Esophagus muscularis mucosa (tissue), 4 donors: ENCODE measurements at places on chromosomes 16 and 17.
A peak's percentile ranks its signal among the peaks of the same experiment; 100 is the strongest.

DNA sequence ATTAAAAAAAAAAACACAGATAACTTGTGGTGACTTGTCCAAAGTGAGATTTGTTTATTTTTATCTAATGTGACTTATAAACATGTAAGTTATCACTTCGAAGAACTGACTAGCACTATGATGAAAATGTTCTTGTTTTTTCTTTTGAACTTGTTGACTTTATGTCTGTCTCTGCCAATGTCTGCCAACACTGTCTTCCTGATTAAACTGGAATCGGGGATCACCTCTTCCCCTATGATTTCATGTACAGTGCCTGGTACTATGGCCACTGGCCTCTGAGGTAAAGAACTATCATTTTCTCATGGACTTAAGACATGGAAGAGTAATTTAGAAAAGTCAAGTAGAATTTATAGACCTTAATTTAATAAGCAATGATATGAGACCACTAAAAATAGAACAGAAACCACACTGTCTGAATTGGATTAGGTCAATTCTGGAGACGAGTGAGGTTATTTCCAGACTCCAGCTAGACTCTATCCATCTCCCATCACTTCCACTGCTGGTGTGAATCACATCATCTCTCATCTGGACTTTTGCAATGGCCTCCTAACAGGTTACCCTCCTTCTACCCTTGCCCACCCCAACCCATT is 8.9 kb downstream of the C17orf78 start:
- H3K4me3 ChIP-seq, result no peak overlapping the region
- H3K27me3 ChIP-seq, result no peaks in the 10 kb centered on the region
- no peaks in the 10 kb centered on the region for H3K4me1 ChIP-seq

DNA sequence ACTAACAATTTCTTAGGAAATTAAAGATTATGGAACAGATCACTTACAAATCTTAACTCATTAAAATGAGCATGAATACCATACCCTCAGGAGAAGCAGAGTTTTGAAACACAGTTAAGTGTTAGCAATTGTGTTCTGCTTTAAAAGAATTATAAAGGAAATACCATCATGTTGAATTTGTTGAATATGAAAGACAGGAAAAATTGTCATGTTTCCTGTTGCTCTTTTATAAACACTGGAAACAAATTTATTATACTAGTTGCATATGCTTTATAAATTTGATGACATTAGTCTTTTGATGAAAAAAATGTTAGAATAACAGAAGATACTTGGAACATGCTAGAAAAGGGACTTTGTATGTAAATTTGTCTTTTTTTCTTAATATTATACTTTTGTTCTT is 59.7 kb downstream of the VMP1 start:
- H3K4me1 ChIP-seq, result peaks cover 22% of the 10 kb centered on the region
- H3K27ac ChIP-seq, result peak overlapping the region; percentile 15
- no peaks in the 10 kb centered on the region for H3K27me3 ChIP-seq
- DNase-seq, result no peak

- H3K4me1 ChIP-seq, result no peaks in the 10 kb centered on the region
- H3K27me3 ChIP-seq, result peaks cover 3% of the 10 kb centered on the region
- no peak overlapping the region for H3K4me3 ChIP-seq
- H3K36me3 ChIP-seq, result no peaks in the 10 kb centered on the region
Measured at GRCh38 chr17:73420897-73421296, 109.1 kb upstream of the CDC42EP4 start.

DNA sequence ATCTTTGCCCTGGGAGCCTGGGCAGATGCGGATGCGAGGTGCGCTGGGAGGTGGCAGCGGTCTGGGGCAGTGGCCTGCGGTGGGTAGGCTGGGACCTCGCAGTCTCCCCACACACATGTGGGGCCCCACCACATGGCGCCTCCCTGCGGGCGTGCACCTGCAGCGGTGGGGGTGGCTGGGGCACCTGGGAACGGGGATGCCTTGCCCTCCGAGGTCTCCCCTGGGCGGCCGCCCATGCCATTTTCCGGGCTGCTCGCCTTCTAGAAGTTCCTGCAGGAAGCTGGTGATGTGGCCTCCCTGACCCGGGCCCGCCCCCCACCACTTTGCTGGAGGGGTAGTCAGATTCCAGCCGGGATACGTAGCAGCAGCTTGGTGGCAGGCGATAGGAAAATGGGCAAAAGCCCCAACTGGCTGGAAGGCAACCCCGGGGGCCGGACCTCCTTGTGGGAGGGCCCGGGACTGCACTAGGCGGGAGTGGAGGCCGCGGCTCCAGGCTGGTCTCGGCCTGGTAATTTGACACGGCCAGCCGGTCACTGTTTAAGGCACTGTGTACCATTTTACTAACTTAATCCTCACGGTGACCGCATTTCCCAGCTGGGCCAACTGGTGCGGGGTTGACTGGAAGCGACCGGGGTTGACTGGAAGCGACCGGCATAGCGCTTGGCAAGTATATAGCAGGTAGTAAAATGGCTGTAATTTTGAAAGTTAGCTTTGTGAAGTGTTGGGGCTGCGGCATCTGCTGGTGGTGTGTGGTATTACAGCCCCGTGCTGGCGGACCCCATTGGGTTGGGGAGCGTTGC is 38.5 kb downstream of the IGF2BP1 start:
- no peaks in the 10 kb centered on the region for H3K36me3 ChIP-seq
- no peaks in the 10 kb centered on the region for H3K27me3 ChIP-seq
- peak overlapping the region; percentile 50 for H3K4me3 ChIP-seq
- no peaks in the 10 kb centered on the region for H3K4me1 ChIP-seq
- H3K27ac ChIP-seq, result no peak overlapping the region
- no peak for DNase-seq

GRCh38 chr17:37051833-37052232 is 103.1 kb downstream of the AATF start:
- no peak overlapping the region for H3K4me3 ChIP-seq
- no peaks in the 10 kb centered on the region for H3K4me1 ChIP-seq
- H3K36me3 ChIP-seq, result peaks cover 8% of the 10 kb centered on the region
- no peaks in the 10 kb centered on the region for H3K27me3 ChIP-seq
- no peak for DNase-seq
- H3K27ac ChIP-seq, result no peak overlapping the region

DNA sequence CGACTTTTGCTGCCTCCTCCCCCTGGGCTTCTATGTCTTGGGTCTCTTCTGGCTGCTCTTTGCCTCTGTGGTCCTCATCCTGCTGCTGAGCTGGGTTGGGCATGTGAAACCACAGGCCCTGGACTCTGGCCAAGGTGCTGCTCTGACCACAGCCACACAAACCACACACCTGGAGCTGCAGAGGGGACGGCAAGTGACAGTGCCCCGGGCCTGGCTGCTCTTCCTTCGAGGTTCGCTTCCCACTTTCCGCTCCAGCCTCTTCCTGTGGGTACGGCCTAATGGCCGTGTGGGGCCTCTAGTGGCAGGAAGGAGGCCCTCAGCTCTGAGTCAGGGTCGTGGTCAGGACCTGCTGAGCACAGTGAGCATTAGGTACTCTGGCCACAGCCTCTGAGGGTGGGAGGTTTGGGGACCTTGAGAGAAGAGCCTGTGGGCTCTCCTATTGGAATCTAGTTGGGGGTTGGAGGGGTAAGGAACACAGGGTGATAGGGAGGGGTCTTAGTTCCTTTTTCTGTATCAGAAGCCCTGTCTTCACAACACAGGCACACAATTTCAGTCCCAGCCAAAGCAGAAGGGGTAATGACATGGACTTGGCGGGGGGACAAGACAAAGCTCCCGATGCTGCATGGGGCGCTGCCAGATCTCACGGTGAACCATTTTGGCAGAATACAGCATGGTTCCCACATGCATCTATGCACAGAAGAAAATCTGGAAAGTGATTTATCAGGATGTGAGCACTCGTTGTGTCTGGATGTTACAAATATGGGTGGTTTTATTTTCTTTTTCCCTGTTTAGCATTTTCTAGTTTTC is 2.3 kb downstream of the GP1BA start:
- no peaks in the 10 kb centered on the region for H3K27me3 ChIP-seq
- H3K4me3 ChIP-seq, result no peak overlapping the region
- H3K36me3 ChIP-seq, result peaks cover 20% of the 10 kb centered on the region
- DNase-seq, result no peak
- peaks cover 30% of the 10 kb centered on the region for H3K4me1 ChIP-seq

GRCh38 chr17:83055911-83056582 is 23.4 kb upstream of the METRNL start:
- peaks cover 28% of the 10 kb centered on the region for H3K4me1 ChIP-seq
- no peaks in the 10 kb centered on the region for H3K27me3 ChIP-seq
- H3K27ac ChIP-seq, result no peak overlapping the region
- no peaks in the 10 kb centered on the region for H3K36me3 ChIP-seq

DNA sequence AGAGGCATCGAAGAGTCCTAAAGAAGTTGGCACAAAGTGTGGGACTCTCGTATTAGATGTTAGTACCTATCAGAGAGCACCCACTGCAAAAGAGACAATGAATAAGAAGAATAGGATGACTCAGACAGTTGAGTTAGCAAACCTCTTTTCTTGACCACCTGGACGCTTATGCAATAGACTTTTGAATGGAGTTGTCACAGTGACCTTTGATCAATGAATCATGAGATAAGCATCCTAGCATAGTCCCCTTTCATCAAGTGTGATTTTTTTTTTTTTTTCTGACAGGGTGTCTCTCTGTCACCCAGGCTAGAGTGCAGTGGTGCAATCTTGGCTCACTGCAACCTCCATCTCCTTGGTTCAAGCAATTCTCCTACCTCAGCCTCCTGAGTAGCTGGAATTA is 1417.9 kb upstream of the GOT2 start:
- no peaks in the 10 kb centered on the region for H3K36me3 ChIP-seq
- DNase-seq, result no peak
- H3K27me3 ChIP-seq, result no peaks in the 10 kb centered on the region
- H3K4me1 ChIP-seq, result no peaks in the 10 kb centered on the region

GRCh38 chr17:73553311-73553710 is 90.9 kb downstream of the SDK2 start:
- H3K27me3 ChIP-seq, result no peaks in the 10 kb centered on the region
- no peak overlapping the region for H3K27ac ChIP-seq
- no peak for DNase-seq
- H3K36me3 ChIP-seq, result no peaks in the 10 kb centered on the region
- H3K4me3 ChIP-seq, result no peak overlapping the region

- H3K36me3 ChIP-seq, result peaks cover 33% of the 10 kb centered on the region
- H3K4me1 ChIP-seq, result peaks cover 33% of the 10 kb centered on the region
- no peak for DNase-seq
- H3K27me3 ChIP-seq, result no peaks in the 10 kb centered on the region
Measured at GRCh38 chr16:71784093-71784492, 24.5 kb downstream of the AP1G1 start.

DNA sequence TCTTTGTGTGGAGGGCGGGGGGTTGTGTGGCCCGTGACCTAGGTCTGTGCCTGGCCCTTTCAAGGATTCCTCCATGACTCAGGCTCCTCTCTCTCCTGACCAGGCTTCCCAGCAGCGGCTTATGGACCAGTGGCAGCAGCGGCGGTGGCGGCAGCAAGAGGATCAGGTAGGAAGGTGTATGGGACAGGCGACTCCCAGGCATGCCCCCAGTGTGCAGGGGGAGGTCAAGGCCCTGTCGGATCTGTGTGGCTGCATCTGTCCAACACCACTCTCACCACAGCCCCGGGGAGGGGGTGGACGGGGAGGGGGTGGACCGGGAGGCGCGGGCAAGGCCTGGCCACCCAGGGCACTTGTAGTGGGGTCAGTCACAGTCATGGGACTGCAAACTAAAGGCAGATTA is 93.1 kb downstream of the CCDC182 start:
- no peak overlapping the region for H3K27ac ChIP-seq
- H3K36me3 ChIP-seq, result no peaks in the 10 kb centered on the region
- H3K4me3 ChIP-seq, result no peak overlapping the region
- H3K4me1 ChIP-seq, result no peaks in the 10 kb centered on the region
- H3K27me3 ChIP-seq, result no peaks in the 10 kb centered on the region
- no peak for DNase-seq
